ENCODE measurements at places on chromosomes 3 and 15.

- DNase-seq = no peak
Observed at GRCh38 chr3:17076940-17077605, 192.3 kb downstream of the PLCL2 start.

DNA sequence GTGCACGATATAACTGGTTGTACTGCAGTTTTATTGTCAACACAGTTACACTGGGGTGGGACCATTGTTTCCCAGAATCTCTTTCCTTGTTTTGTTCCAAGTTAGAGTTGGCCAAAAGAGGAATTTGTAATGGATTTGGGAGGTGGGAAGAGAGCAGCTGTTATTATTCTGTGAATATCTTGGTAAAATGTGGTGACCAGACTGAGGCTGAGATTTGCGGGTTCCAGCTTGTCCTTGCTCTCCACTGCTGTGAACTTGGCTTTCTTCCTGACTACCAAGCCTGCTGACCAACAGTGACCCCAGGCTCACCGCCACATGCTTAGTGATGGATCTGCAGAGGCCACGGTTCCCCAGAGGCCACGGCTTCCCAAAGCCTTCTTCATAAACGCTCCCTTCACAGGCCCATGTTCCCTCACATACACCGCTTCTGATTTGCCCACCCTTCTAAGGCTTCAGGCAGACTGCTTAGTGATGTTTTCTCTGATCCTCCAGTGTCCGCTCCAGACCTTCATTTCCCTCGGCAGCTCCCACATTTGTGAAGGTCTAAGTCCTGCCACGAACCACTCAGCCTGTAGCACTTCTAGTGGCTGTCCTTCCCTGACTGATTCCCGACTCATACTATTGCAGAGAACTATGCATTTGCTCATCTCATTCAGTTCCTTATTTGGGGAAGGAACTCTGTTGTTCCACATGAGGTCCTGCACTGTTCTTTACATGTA, 525.5 kb upstream of the RGMA start:
- no peak for DNase-seq

DNA sequence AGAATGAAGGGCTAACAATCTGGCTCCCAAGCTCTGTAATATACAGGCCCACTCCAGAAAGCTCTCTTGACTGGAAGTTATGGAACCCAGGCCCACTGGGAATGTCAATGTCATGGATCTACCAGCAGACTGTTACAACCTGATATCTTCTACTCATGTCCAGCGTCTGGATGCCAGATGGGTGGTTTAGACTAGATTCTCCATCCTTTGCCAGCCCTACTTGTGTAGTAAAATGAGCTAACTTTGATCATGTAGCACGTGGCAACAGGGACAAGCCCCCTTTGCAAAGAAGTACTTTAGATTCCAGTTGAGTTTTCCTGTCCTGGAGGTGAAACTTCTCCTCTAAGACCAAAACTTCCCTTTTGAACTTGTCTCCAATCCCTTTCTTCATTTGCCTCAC, 55.1 kb downstream of the HEG1 start:
- no peak for DNase-seq

DNA sequence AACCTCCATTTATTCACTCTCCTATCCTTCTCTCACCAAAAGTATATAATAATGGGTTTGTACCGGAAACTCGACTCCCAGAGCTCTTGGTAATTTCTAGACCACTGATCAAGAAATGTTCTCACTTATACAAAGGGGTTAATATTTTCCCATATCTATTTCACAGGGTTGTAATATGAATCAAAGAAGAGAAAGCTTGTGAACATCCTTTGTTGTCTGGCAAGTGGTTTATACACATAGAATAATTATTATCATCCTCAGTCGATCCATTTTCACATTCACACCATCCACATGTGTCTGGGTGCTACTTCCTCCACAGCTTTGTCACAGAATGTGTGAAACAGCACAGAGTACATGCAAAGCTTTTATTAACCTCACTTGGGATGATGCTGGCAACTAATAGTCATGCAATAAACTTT, 29.9 kb upstream of the STT3B start:
- no peak for DNase-seq

- DNase-seq = no peak
Observed at GRCh38 chr15:92553317-92553716, 102.3 kb downstream of the FAM174B start.

DNA sequence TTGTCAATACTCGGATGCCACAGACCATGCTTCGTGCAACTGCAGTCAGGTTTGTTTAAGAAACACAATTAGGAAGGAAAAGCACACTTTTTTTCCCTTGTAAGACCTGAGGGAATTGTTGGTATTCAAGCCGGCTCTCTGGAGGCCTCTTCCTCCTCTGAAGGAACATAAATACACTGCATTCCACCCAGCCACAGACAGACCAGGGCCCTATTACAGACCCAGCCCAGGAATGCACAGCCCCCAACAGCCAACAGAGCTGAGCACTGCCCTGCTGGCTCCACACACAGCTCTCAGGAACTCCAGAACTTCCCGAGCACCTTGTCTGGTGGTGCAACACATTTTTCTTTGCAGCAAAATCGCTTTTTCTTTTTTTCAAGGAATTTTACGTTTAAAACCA, 488.7 kb upstream of the PROK2 start:
- DNase-seq = no peak
